ENCODE measurements at places on chromosomes 7 and 10.

DNA sequence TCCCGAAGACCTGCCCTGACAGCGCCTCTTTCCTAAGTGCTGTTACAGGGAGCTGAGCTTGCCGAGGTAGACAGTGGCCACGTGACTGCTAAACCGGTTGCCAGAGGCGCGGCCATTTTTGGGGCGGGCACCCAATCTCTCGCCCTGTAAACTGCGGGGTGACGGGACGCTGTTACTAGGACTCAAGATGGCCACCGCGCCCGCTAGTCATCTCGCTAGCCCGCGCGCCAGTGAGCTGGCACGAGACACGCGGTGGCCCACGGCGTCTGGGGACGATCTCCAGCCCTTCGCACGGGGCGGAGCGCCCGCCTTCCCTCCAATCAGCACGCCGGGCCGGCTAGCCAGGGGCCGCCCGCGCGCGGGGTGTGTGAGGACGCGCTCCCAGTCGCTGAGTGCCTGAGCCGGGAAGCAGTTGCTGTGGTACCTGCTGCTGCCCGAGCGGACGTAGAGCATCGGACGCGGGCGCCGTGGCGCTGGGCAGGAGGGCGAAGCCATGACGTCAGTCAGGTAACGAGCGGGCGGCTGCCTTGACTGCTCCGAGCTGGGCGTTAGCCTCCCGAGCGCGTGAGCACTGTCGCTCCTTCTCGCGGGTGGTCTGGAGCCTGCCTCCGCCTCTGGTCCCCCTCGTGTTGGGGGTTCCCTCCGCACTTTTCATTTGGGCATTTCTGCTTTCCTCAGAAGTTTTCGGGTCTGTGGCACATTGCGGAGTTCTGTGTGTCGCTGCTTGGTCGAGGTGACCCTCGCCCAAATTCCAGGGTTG lies 25.5 kb downstream of the ADK start:
- DNase-seq = peak; percentile 92

DNA sequence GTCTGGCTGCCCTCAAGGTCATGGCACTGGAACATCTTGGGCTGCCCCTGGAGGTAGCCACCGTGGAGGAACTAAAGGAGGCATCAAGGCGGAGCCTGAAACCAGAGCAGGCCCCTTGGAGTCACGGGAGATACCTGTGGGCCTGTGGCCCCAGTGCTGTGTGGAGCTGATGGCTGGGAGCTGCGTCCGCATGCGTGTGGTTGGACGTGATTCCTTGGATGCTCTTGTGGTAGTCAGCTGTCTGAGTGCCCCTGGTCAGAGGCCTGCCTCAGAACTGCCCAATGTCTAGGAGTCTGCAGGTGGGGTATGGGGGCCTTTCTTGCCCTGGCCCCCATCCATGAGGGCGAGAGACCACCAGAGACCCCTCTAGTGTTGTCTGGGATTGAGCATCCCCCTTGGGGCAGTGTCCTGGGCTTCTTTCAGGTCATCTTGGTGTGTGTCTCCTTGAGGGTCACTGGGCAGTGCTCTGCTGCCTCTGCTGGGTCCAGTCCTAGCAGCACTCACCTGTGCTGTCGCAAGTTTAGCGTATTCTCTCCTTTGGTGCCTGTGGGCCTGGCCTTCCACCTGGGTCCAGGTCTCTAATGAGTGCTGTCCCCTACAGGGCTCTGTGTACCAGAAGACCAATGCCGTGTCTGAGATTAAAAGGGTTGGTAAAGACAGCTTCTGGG lies 8.1 kb downstream of the PGAM2 start:
- no peak for DNase-seq

- no peak for DNase-seq
Measured at GRCh38 chr10:69703766-69704630, 74.0 kb downstream of the FAM241B start.

- DNase-seq = no peak
Measured at GRCh38 chr10:34726862-34727261, 88.2 kb downstream of the PARD3 start.

DNA sequence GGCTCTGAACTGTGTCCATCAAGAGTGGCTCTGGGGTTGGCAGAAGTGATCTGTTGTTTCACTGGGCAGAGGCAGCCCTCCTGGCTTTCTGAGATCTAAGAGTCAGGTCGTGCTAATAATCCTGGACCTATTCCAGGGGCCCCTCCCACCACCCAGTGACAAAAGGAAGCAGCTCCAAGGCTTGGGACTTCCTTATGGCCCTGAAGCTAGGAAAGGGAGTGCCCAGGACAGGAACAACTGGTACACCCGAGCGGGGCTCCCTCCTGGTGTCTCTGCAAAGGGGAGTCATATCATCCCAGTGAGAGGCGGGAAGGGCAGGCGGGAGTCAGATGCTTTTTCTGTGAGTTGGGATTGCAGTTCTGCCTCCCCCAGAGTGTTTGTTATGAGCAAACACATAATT lies 32.3 kb downstream of the RPS24 start:
- no peak for DNase-seq

- no peak for DNase-seq
Measured at GRCh38 chr7:57308631-57309408, 141.2 kb upstream of the ZNF716 start.

DNA sequence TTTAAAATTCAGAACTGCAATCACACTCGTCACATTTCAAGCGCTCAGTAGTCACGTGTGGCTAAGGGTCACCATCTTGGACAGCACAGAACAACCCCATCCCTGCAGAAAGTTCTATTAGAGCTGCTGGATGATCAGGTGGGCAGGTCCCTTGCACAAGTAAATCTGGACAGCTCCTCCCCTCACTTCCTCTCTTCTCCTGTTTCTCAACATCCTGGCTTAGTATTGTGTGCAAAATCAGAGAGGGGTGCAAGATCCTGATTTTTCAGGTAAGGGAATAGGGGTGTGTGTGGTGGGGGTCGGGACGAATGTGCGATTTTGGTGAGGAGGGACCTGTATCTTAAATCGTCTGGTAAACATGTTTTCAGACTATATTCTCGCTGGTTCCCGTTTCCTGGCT lies at the start of gene GIMAP4:
TSS of gene GIMAP4 (plus strand) at position 222 of the 400 bp plus-strand sequence. CDS start 2,512 bp downstream, outside the sequence.
- DNase-seq = no peak

GRCh38 chr10:92574548-92575261 lies 812 bp upstream of the IDE start:
- no peak for DNase-seq

GRCh38 chr7:114788706-114789105 lies 133.2 kb upstream of the MDFIC start:
- DNase-seq = no peak

DNA sequence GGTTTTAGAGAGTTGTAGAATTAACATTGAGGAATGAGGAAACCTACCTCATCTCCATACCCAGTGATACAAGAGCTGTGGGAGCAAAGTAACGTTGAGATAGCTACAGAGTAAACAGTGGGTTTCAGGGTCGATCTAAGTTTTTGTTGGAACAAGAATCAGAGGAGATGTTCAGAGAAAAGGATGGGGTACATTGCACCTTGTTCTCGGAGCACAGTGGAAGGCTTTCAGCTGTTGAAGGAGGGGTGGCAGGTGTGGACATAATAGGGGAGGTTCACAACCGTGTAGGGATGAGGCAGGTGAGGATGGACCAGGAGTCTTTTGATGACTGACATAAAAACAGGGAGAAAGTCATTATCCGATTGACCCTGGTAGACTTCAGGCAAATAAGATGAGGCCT lies 121.7 kb downstream of the MLLT10 start:
- no peak for DNase-seq

DNA sequence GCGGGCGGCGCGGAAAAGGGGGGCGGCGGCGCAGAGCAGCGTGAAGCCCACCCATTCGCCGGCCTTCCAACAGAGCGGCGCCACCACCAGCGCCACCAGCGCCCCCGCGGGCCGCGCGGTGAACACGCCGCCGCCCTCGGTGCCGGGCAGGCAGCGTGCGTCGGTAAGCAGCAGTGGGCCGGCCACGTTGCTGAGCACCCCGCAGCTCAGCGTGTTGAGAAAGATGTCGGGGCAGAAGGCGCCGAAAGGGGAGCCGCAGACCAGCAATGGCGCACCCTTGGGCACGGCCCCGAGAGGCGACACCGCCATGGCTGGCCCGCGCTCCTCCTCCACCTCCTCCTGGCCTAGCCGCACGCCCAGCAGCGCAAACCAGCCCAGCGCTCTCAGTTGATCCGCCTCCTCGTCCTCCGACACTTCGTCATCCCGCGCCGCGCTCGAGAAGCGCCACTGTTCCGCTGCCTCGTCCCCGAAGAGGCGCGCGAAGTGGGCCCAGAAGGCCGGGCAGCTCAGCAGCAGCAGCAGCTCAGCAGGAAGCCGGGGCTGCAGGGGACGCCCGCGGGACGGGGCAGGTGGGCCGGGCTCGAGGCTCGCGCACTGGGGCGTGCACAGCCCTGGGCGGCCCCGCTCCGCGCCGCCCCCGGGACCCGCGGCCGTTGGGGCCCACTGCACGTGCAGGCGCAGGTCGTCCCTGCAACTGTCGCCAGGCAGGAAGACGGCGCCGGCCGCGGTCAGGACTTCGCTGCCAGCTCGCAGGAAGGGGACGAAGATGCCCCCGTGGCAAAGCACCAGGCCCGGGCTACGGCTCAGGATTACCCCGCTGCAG lies 623 bp downstream of the TYSND1 start:
- peak; percentile 46 for DNase-seq

DNA sequence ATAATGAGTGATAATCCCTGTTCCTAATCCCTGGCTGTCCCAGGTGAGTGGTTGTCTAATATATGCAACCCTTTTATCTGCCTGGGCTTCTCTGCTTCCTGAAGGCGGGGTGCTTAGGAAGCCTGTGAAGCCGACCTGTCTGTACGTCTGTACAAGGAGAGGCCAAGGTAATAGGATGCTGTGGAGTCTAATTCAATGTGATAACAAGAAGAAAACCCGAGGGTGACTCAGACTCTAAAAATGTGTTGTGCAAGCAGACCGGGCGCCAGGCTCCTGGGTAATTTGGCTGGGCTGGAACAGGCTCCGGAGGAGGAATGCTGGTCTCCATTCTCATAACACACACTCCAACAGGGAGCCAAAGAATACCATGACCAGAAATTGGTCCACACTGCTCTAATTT lies 43.6 kb downstream of the THNSL1 start:
- no peak for DNase-seq

DNA sequence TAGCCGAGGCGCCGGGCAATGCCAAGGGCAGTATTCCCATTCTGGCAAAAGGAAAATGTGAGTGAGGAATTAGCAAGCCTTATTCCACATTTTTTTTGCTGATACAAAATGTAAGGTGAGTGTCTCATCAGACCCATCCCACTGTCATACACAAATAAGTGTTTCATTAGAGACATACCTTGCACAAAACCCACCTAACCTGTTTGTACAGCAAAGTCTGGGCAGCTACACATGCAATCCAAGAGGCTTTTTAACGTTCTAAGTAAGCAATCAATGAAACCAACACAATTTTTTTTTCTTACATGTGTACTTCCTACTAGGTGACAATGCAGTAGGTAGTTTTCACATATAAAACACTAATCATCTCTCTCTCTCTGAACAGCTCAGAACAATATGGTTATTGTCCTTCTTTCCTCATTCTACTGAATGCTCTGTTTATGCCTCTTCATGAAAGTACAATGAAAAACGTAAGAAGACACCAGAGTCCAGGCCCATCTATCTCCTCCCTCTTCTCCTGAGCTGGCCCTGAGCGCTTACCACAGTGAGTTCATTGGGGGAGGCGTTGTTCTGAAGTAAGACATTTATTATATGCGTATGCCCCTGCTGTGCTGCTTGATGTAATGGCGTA lies 217.2 kb downstream of the ANK3 start:
- DNase-seq = no peak

DNA sequence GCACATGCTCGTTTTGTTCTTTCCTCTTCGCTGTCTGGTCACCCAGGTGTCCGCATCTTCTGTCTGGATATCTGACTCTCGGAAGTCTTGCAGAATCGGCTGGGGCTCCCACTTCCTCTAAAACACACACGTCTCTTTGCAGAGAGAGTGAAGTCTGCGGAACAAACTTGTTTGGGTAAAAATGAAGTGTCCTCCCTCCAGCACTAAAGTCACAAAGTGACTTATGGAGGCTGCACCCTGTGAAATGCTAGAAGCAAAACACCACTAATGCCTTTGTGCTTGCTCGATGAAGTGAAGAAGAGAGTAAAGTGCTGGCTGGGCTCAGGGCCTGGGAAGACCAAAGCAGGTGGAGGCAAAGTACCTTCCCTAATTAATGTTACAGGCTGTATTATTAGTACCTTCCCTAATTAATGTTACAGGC lies 71.4 kb downstream of the FGFR2 start:
- no peak for DNase-seq
